ENCODE measurements at places on chromosomes 7 and 10. TPM values are rescaled to one million over a fixed set of nuclear protein-coding genes. Genes with fewer than 3 reads are reported as not detected.

The UPK3BL1 gene
- 19.7 TPM for polyA plus RNA-seq

The NPSR1 gene
- polyA plus RNA-seq, result not detected

The MLXIPL gene
- polyA plus RNA-seq, result not detected

The ASB4 gene
- polyA plus RNA-seq, result 0.06 TPM

The AQP1 gene
- polyA plus RNA-seq, result 0.32 TPM

- peak; percentile 24 for DNase-seq
Measured at GRCh38 chr7:27739301-27739908, 557 bp upstream of the TAX1BP1 start.

DNA sequence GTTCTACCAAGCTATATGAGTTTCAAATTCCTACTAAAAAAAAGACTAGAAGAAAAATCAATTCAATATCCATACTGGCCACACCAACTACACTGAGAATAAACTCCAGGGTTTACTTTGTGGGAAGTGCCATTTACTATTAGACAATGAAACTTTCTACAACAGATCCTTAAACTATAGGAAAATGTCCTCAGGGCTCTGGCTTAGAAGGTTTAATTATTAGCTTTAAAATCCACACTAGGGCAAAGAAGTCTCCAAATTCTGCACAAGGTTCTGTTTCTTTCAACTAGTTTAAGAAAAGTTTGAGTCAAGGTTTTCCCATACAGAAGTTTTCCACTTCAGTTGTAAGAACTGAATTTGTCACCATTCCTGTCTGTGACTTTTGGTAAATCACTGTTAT lies 231.7 kb upstream of the CCDC6 start:
- no peak for DNase-seq

- DNase-seq, result no peak
Measured at GRCh38 chr10:110492069-110492822, 5.5 kb upstream of the DUSP5 start.

DNA sequence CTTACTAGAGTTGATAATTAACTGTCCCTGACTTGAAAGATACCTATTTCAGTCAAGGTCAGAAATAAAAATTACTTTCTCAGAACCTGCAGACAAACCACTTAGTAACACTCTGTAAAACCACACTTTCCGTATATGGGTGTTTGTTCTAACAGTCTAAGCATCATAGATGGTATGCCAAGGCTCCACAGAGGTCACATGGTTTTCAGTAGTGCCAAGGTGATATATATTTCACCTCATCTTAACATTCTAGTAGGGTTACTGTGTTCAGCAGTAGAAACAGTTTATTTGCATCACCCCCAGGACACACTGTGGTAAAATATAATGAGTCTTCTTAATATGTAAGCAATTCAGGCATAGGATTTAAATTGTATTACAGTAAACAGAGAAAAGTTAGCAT lies 61.5 kb downstream of the KCND2 start:
- DNase-seq, result no peak

GRCh38 chr7:41911792-41912191 lies 208.9 kb upstream of the INHBA start:
- DNase-seq, result no peak

GRCh38 chr10:100998991-100999741 lies 442 bp upstream of the LZTS2 start:
- no peak for DNase-seq

- no peak for DNase-seq
Measured at GRCh38 chr10:96276831-96277230, 5.5 kb upstream of the BLNK start.

- no peak for DNase-seq
Measured at GRCh38 chr7:92731335-92732063, 104.9 kb downstream of the CDK6 start.

DNA sequence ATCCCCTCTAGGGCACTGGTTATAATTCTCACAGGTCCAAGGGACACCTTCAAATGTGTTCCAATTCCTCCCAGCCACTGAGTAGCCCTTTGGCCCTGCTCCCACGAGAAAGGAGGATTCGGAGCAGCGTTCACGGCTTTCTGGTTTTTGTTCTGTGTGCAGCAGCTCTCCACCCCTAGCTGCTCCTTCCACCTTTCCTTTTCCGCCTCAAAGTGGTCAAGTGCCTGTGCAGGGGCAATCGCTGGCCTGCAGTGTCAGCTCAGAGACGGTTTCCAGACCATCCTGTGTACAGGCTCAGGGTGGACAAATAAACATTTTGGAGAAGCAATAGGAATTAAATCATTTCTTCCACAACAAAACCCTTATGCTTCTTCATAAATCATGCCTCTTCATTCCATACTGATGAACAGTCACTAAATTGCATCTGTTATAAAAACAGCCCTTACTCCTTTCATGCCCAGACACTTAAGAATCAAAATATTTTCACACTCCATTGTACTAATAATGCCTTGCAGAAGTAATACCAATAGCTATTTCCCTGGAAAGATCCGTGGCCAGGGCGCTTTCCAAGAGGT lies 1.1 kb downstream of the KIAA1549 start:
- DNase-seq, result no peak

DNA sequence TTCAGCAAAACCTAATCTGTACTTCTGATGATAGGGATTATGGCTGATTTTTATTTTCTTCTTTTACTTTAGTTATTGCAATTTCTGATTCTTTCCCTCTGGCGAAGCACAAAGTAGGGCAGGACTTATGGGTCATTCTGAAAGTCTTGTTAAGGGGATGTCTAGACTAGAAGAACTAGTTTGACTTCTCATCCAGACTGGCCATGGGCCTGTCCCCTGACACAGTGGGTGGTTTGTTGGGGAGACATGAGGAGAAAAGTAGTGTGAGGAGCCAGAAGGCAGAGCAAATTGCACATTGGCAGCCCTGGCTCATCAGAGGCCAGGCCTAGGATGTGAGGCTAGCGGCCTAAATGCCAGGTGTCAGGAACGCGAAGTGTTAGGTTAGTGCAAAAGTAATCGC lies 152.8 kb downstream of the RTKN2 start:
- DNase-seq, result no peak
